H1 (cell line): ENCODE measurements at places on chromosomes 12 and 14. TPM values are rescaled to one million over a fixed set of nuclear protein-coding genes. Genes with fewer than 3 reads are reported as not detected.

CIROP gene
- not detected in 2 replicates for total RNA-seq

DNA sequence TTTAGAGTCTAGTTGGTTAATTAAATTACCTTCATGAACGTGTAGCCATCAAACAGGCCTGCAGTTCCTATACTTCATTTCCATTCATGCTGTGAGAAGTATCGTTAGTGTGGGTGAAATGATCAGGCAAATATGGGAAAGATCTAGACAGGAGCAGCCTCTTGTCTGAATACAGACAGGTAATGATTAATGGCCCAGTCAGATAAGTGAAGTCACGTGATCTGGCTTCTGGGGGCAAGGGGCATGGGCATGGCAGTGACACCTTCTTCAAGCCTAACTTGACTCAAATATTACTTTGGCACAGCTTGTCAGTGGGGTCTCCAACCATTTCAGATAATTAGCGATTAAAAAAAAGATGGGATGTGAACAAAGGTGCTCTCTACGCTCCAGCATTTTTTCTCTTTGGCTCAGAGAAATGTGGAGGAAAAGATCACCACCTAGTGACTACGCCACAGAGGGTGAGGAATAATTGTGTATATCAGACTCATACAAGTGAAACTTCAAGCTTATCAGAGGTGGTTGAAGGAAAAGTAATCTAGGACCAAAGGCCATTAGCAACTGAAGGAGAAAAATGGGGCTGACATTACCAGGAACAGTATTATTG lies 17.8 kb downstream of the GUCY2C start:
- H3K27ac ChIP-seq, result no peak overlapping the region
- no peak overlapping the region for H3K4me3 ChIP-seq
- no peak for DNase-seq
- H3K4me1 ChIP-seq, result no peaks in the 10 kb centered on the region

DNA sequence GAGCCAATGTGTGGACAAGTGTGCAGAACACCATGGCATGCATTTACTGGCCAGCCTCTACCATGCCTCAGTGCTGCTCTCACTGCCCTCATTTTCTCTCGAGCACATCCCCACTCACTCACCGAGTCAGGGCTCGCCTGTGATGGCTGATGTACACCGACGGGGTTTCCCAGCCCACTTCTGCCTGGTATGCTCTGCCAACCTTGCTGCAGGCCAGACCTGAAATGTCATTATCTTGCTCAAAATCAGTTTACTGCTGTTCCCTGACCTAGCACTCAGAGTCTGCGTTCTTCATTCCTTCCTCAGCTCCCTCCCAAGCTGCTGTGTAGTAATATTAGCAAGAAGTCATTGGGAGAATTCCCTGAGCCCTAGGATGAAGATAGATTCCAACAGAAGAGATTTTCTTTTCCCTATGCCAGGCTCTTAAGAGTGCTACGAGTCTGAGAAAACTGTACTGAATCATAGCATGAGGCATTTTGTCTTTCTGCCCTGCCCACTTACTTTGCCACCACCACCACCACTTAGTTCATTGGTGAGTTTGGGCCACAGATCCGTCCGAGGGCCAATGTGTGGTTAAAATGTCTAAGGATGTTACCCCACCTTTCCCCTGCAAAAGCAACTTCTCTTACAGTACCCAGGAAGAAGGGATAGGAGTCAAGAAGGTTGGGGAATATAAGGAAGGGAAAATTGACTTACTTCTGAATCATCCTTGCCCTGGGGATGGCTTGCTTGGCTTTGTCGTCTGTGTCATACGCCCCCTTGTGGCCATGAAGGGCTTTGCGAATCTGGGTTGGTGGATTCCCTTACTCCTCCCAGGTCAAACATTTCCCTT lies 51.0 kb downstream of the BMAL2 start:
- no peaks in the 10 kb centered on the region; the same call in 1 of the 2 replicates for H3K36me3 ChIP-seq
- no peak overlapping the region for H3K27ac ChIP-seq
- no peak overlapping the region for H3K4me3 ChIP-seq
- peak; percentile 89 for DNase-seq
- no peaks in the 10 kb centered on the region for H3K27me3 ChIP-seq

KLHDC2 gene
- 43.4 and 47.3 TPM in 2 replicates for total RNA-seq

DNA sequence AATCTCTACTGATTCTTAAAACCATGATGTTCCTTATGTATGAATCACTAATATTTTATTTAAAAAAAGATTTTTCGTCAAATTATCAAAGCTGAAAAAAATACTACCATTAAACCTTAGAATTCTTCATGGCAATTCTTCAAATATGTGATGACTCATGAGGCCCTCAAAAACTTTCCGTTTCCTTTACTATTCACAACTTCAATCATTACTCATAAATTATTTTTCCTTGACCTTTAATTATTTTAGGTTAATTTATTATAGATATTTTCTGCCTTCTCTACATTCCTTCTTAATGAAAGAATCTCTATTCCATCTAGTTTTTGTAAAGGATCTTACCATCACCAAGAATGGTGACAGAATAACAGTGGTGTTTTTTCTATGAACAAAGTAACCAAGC lies 162.1 kb upstream of the SOX5 start:
- no peaks in the 10 kb centered on the region for H3K36me3 ChIP-seq
- no peaks in the 10 kb centered on the region for H3K4me1 ChIP-seq
- no peaks in the 10 kb centered on the region for H3K27me3 ChIP-seq
- H3K4me3 ChIP-seq, result no peak overlapping the region

DHRS2 gene
- 0.44 and 1.1 TPM in 2 replicates for total RNA-seq

GRCh38 chr12:87015352-87015751 lies 759.2 kb upstream of the MGAT4C start:
- H3K27ac ChIP-seq, result no peak overlapping the region
- no peaks in the 10 kb centered on the region for H3K4me1 ChIP-seq
- H3K27me3 ChIP-seq, result no peaks in the 10 kb centered on the region
- DNase-seq, result no peak

GRCh38 chr14:70130482-70130881 lies 58.3 kb downstream of the SLC8A3 start:
- H3K4me3 ChIP-seq, result no peak overlapping the region
- H3K27me3 ChIP-seq, result no peaks in the 10 kb centered on the region
- peaks cover 4% of the 10 kb centered on the region for H3K4me1 ChIP-seq
- no peaks in the 10 kb centered on the region for H3K36me3 ChIP-seq
- no peak overlapping the region for H3K27ac ChIP-seq
- no peak for DNase-seq

- no peaks in the 10 kb centered on the region for H3K36me3 ChIP-seq
- H3K4me3 ChIP-seq, result no peak overlapping the region
- H3K27me3 ChIP-seq, result no peaks in the 10 kb centered on the region
- peaks cover 10% of the 10 kb centered on the region for H3K4me1 ChIP-seq
- no peak overlapping the region for H3K27ac ChIP-seq
Measured at GRCh38 chr14:22554498-22555383, 34.3 kb downstream of the DAD1 start.

GPD1 gene
- total RNA-seq, result 0.74 and 1.2 TPM in 2 replicates

DNA sequence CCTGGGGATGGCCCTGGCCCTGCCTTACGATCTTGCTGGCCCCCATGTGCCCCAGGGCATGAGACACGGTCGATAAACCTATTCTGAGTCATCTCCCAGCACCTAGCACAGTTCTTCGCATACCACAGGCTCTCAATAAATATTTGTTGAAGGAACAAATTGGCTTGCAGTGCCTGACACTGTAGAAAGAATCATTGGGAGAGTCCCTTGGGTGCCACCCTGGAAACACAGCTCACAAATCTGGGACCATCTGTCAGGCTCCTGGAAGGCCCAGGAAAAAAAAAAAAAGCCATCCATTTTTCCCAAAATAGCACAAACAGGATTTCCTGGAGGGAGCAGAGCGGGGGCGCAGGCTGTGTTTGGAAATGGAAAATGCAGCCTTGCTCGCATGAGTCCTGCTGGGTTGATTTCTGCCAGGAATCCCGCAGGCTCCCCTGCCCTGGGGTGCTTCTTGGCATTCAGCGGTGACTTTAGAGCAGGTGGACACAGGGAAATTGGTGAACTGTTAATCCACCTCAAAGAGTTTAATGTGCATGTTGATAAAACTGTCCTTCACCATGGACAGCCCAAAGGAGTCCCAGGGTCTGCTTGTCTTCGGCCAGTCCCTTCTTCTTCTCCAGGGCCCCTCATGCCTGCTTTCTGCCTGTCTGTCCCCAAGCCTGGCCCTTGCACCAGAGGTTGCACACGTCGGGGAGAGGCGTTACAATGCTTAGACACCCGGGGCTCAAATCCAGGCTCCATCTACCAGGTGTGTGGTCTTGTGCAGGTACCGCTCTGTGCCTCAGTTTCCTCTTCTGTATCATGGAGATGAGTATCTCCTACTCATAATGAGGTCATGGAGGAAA lies 106.1 kb upstream of the RFLNA start:
- H3K27ac ChIP-seq, result no peak overlapping the region
- H3K4me1 ChIP-seq, result no peaks in the 10 kb centered on the region; the same call in 1 of the 2 replicates
- H3K4me3 ChIP-seq, result no peak overlapping the region
- no peaks in the 10 kb centered on the region for H3K27me3 ChIP-seq

DNA sequence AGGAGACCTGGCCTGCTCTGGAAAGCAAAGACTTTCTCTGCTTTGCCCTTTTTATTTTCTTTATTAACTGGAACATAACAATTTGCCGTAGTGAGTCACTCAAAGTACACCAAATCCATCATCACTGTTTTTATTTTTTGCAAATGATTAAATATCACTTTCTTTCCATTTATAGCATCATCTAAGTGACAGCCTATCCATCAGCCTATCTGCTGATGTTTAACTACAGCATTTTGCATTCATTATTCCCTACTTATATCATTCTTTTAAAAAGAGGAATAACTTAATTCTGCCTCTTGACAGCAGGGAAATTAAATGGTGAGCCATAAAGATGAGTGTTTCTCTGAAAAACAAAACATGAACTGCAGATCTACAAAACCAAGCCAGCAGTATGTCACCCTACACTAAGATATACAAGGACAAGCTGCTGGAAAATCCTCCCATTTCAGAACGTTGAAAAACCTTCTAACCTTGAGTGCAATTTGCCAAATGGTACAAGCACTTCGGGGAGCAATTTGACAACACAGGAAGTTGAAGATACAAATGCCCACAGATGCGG lies 821.3 kb upstream of the TMEM132C start:
- DNase-seq, result no peak
- H3K4me1 ChIP-seq, result no peaks in the 10 kb centered on the region
- H3K27me3 ChIP-seq, result no peaks in the 10 kb centered on the region
- no peak overlapping the region for H3K27ac ChIP-seq
- no peak overlapping the region for H3K4me3 ChIP-seq

LIN7A gene
- total RNA-seq, result 17.8 and 22.0 TPM in 2 replicates

GRCh38 chr12:51955702-51956101 lies 4.2 kb downstream of the ACVR1B start:
- H3K36me3 ChIP-seq, result peaks cover 6% of the 10 kb centered on the region
- H3K27ac ChIP-seq, result no peak overlapping the region
- DNase-seq, result no peak
- H3K4me1 ChIP-seq, result no peaks in the 10 kb centered on the region; the same call in none of the 2 replicates

DAO gene
- not detected in 2 replicates for total RNA-seq

KRT72 gene
- not detected in 2 replicates for total RNA-seq

CLEC14A gene
- total RNA-seq, result 0.13 TPM in 2 replicates

DNA sequence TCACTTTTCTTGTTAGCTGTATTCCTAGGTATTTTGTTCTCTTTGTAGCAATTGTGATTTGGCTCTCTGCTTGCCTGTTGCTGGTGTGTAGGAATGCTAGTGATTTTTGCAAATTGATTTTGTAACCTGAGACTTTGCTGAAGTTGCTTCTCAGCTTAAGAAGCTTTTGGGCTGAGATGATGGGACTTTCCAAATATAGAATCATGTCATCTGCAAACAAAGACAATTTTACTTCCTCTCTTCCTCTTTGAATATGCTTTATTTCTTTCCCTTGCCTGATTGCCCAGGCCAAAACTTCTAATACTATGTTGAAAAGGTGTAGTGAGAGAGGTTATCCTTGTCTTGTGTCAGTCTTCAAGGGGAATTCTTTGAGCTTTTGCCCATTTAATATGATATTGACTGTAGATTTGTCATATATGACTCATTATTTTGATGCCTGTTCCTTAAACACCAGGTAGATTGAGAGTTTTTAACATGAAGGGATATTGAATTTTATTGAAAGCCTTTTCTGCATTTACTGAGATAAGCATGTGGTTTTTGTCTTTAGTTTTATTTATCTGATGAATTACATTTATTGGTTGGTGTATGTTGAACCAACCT lies 26.7 kb downstream of the CLECL1 start:
- H3K4me1 ChIP-seq, result no peaks in the 10 kb centered on the region
- no peaks in the 10 kb centered on the region for H3K27me3 ChIP-seq
- H3K36me3 ChIP-seq, result no peaks in the 10 kb centered on the region
- H3K4me3 ChIP-seq, result no peak overlapping the region
- no peak overlapping the region for H3K27ac ChIP-seq
- no peak for DNase-seq

DNA sequence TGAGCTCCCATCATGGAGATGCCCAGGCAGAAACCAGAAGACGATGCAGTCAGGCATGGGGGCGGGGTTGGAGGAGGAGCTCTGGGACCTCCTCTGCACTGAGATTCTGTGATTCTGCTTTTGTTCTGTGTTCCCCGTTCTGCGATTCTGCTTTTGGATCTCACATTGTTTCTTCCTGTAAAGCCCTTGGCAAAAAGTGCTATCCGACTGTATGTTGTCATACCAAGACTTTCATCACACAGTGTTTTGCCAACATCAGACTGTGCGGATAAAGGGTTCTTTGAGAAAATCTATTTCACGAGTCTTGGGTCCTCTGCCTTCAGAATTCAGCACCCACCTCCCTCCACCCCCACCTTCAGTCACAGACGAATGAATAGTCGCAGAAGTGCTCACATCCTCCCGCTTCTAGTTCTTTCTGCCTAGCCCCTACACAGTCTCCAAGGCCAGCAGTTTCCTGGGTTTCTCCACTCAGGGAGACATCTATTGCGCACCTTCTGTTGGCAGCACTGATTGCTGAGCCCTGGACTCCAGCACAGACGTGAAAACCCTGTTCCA lies 24.7 kb upstream of the PWP1 start:
- no peaks in the 10 kb centered on the region for H3K36me3 ChIP-seq
- H3K27me3 ChIP-seq, result no peaks in the 10 kb centered on the region
- no peak overlapping the region for H3K27ac ChIP-seq

PRKD1 gene
- 6.8 TPM in 2 replicates for total RNA-seq

GRCh38 chr12:89576572-89577220 lies 50.8 kb upstream of the POC1B start:
- DNase-seq, result no peak
- no peaks in the 10 kb centered on the region for H3K27me3 ChIP-seq
- no peak overlapping the region for H3K27ac ChIP-seq
